BJ (cell line): ENCODE measurements at places on chromosomes 11 and 22. TPM values are rescaled to one million over a fixed set of nuclear protein-coding genes. Genes with fewer than 3 reads are reported as not detected.

Gene RPS25
- polyA plus RNA-seq = 351 and 799 TPM in 2 replicates

Gene HBB
- polyA plus RNA-seq = not detected in 2 replicates

Gene C11orf97
- polyA plus RNA-seq = not detected in 2 replicates

Gene TMEM218
- 15.1 and 20.6 TPM in 2 replicates for polyA plus RNA-seq

Gene ANGPTL5
- polyA plus RNA-seq = not detected in 2 replicates
